SIG-M5 (cell line): ENCODE measurements at places on chromosomes 12 and 14.

DNA sequence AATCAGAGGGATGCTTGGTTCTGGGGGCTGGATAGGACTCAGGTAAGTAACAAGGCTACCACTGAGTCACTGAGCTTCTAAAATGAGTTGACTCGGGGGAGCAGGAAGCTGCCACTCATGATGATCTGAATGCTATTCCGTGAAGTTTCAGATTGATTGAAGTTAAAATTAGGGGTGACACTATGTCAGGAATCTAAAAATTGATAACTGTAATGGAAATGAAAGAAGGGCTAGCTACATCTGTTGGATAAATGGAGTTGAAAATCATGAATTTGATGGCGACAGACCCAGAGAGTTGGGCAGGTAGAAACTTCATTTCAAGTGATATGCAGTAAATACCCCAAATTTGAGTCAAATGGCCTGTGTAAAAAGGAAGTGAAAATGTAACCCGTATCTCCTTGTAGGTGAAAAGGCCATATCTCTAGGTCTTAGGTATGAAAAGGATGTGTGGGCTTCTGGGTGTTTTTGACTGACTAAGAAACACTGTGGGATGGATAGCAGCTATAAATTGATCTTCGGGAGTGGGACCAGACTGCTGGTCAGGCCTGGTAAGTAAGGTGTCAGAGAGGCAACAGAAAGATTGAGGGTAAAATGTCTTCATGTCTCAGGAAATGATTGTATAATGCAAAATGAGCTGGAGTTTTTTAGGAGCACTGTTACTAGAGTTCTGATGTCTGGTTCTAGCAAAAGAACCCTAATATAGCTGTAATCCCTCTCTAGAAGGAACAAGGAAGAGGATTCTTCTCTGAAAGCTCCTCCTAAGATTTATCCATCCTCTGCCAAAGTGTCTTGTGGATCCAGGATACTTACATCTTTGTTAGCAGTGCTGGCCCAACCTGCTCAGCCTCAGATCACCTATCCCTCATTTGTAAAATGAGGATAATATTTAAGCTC is 57.3 kb downstream of the DAD1 start:
- no peak for DNase-seq

- peak; percentile 87 for DNase-seq
Measured at GRCh38 chr12:104286516-104287482, 16.7 kb upstream of the EID3 start.

DNA sequence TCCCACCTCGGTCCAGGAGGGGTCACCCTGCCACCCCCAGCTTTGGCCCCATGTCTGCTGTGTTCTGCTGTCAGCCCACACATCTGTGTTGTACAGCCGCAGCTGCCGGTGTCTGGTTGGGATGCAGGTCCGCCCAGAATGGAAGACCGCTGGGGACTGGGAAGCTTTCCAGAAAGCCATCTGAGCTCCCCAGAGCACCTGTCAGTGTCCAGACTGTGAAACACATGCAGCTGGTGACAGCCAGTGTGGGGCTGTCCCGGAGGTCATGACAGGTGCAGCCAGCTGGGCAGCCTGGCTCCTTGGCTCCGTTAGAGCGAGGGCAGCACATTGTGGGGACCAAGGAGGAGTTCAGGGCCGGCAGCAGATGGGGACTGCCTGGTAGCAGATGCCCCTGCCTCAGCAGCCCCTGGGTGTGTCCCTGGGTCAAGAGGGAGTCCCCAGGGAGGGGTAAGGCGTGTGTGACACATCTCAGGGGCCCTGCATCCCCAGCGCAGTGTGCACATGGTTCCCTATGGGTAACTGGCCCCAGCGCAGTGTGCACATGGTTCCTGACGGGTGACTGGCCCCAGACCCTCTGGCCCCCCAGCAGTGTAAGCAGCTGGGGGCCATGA is 16.4 kb downstream of the CEP170B start:
- DNase-seq: no peak

- peak; percentile 97 for DNase-seq
Measured at GRCh38 chr12:66268562-66268961, 33.7 kb upstream of the HELB start.

GRCh38 chr14:79443602-79444001 is 767.7 kb downstream of the DIO2 start:
- DNase-seq: no peak

GRCh38 chr12:58888131-58888783 is 32.0 kb downstream of the LRIG3 start:
- DNase-seq: no peak

DNA sequence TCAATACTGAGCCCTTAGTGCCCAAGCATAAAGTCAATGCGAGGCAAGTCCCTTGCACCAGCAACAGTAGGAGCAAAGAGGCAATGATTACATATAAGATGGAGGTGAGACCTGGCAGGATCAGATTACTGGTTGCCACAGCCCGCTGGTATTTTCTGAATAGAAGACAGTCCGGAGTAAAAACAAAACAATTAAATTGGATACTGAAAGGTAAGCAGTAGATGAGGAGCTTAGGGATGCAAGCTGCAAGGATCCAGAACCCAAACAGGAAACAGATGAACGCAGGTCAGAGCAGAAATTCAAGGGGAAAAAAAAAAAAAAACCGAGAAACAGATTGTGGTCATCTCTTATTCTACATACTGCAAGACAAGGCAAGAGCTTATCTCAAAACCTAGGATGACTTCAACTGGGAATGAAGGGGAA is 119.6 kb downstream of the MED13L start:
- no peak for DNase-seq

DNA sequence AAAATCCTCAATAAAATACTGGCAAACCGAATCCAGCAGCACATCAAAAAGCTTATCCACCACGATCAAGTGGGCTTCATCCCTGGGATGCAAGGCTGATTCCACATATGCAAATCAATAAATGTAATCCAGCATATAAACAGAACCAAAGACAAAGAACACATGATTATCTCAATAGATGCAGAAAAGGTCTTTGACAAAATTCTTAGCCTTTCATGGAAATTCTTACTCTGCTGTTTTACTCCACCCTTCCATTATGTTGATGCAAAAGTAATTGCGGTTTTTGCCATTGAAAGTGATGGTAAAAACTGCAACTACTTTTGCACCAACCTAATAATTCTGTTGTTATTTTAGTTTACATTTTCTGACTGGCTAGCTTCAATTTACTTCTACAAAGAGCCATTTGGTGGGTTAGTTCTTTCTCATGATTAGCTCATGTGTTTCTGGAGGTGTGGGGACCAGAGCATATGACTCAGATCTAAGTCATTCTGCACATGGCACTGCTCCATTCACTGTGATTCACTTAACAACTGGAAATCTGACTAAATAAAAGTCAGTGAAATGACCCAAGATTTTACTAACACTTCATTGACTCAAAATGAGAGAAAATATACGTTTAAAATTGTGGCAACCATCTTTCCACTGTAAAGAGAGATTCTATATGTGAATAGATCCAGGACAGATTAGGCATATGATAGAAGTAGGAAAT is 99.9 kb downstream of the TMTC3 start:
- no peak for DNase-seq

DNA sequence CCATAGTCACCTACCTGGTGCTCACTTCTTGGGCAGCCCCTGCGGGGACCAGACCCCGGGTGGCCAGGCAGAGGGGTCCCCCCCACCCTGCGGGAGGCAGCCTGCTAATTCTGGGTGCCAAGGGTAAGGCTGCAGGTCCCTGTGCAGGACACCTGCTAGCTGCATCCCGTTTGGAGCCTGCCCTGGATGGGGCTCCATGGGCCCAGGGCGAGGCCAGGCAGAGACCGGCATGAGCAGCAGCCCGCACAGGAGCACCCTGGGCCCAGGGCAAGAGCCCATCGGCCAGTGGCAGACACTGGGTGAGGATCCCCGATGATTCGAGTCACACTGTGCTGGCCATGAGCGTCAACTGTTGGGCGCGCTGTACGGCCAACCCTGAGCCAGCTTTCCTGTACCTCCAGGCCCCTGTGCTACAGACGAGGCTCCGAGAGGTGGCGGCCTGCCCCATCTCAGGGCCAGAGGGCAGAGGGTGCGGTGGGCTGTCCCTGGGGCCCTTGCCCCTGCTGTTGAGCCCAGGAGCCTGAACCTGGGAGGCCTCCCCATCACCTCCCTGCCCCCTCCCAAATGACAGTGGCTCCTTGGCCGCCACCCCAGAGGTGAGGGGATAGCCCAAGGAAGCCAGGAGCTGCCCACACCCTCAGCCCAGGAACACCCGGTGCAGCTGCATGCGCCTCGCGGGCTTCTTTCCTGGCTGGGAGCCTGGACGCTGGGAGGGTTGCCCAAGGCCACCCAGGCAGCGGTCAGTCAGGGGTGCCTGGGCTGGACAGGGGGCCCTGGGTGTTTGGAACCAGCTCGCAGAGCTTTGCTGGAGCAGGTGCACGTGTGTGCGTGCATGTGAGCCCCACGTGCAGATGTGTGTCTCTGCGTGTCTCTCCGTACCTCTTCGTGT is 47.7 kb downstream of the CYP46A1 start:
- no peak for DNase-seq

DNA sequence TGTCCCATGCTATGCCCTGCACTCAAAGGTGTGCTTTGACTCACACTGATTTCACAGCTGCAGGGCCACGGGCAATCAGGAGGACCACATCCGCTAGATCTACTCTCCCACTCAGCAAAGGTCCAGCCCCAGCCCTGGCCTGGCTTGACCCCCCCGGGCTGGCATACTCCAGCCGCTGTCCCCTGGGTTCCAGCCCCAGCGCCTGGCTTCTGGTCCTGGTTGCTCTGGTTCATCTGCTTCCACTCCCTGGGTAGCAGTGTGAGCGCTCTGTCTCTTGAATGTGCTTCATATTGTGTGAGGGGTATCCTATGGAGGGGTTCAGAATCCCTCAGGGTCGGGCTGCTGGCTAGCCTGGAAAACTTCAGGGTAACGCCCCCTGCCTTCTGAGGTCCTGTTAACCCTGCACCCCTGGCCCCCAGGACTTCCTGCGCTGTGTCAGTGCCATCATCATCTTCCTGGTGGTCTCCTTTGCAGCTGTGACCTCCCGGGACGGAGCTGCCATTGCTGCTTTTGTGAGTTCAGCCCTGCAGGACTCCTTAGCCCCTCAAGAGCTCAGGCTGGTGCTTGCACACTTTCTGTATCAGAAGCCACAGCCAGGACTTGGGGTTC is 1.9 kb downstream of the CMTM5 start:
- DNase-seq: no peak

DNA sequence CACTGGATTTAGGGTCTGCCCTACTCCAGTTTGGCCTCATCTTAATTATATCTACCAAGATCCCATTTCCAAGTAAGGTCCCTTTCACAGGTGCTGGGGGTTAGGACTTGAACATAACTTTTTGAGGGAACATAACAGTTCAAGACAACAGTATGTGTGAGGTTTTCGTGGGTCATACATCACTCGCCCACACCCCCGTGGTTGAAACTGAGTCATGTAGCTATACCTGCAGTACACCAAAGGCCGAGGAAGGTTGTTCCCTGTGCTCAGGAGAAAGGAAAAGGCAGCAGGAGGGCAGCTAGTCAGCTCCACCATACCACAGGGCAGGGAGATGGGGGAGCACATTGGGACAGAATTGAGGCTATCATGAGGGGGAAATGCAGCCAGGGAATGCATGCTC is 167.0 kb downstream of the PPM1H start:
- no peak for DNase-seq

DNA sequence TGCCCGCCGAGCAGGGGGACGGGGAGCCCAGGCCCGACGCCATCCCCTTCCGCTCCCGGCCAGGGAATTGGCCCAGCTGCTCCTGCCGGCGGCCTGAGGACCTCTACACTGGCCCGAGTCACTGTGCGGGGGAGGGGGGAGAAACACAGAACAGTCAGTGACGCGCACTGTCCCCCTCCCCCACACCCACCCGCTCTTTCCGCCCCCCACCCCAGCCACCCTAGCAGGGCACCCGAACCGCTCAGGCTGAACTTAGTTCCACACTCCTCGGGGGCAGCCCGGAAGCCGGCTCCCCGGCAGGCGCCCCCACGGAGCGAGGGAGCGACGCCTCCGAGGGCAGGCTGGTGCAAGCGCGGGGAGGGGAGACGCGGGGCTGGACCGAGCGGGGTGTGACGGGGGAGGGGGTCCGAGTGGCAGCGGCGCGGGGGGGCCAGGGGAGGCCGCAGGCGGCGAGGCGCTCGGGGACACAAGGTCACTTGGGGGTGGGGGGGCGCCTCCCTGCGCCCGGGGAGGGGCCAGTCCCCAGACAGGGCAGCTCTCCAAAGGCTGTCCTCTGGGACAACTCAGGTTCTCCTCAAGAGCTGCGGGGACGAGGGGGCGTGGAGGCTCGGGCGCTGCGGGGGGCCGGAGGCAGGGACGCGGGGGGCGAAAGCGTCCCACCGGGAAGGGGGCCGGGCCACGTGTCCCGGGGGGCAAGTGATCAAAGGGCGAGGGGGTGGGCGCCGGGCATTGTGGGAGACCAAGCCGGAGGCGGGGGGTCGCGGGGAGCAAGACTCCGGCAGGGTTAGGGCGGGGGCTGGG is 648 bp downstream of the CHD4 start:
- DNase-seq: no peak

- DNase-seq: no peak
Measured at GRCh38 chr12:106248312-106248845, 559 bp upstream of the CKAP4 start.

GRCh38 chr12:16555630-16556029 is 50.3 kb downstream of the LMO3 start:
- no peak for DNase-seq

DNA sequence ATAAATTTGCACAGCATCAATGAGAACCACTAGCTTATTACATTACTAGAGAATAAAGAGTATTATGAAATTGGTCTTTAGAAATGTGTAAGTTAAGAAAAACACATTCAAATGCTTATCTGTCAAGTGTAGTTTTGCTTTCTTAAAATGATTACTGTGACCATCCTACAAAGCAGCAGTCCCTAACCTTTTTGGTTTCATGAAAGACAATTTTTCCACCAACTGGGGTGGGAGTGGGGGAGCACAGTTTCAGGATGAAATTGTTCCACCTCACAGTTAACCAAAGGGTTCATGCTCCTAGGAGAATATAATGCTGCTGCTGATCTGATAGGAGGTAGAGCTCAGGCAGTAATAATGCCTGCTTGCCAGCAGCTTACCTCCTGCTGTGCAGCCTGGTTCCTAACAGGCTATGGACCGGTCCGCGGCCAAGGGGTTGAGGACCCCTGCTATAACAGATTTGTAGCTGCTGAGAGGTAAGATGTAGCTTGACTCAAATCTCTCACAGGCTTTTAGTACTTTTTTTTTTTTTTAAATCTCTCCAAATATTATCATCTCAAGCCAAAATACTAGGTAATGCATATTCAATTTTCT is 45.4 kb downstream of the PPP4R3A start:
- DNase-seq: no peak

- DNase-seq: peak; percentile 7
Measured at GRCh38 chr14:20610002-20610765, 19.0 kb upstream of the RNASE12 start.

- DNase-seq: no peak
Measured at GRCh38 chr12:62899568-62900390, 35.2 kb downstream of the PPM1H start.

GRCh38 chr12:105467710-105468366 is 137.3 kb downstream of the C12orf75 start:
- no peak for DNase-seq

GRCh38 chr12:66131067-66131688 is 628 bp upstream of the LLPH start:
- DNase-seq: no peak

DNA sequence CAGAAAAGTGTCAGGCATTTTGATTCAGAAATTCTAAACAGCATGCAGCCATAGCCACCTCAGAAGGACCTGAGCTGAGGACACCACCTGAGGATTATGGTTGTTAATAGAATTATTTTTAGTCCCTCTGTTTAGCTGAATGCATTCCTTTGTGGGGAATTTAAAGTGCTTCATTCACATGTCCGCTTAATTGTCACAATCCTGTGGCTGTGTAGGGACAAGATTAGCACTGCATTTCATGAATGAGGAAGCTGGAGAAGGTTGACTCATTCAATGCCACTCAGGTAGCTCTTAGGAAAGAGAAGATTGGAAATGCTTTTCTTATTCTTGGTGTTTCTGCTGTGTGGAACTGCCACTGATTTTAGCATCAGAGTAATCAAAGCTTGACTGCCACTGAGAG is 42.0 kb upstream of the KRR1 start:
- DNase-seq: no peak
